ENCODE measurements at places on chromosomes 1 and 21. TPM values are rescaled to one million over a fixed set of nuclear protein-coding genes. Genes with fewer than 3 reads are reported as not detected.

Gene MXRA8
- 65.2 TPM for polyA plus RNA-seq

Gene SAMD13
- 10.4 TPM for polyA plus RNA-seq

Gene PLA2G2C
- polyA plus RNA-seq = 0.05 TPM

Gene S100A7
- not detected for polyA plus RNA-seq

Gene CFHR5
- polyA plus RNA-seq = not detected

Gene ERG
- polyA plus RNA-seq = 16.4 TPM

Gene CCDC185
- not detected for polyA plus RNA-seq

Gene GPA33
- 0.22 TPM for polyA plus RNA-seq

Gene EPHA10
- polyA plus RNA-seq = not detected

Gene SYTL1
- polyA plus RNA-seq = 0.49 TPM

Gene OR2T29
- polyA plus RNA-seq = not detected

Gene FCGR1A
- 1.9 TPM for polyA plus RNA-seq

Gene CRABP2
- polyA plus RNA-seq = 349 TPM

Gene PLA2G2A
- 0.57 TPM for polyA plus RNA-seq

Gene RNF207
- 28.1 TPM for polyA plus RNA-seq

Gene C4BPB
- 0.18 TPM for polyA plus RNA-seq

Gene MFAP2
- polyA plus RNA-seq = 78.6 TPM

Gene CFHR2
- not detected for polyA plus RNA-seq

Gene GBP4
- 4.9 TPM for polyA plus RNA-seq

Gene DIO1
- polyA plus RNA-seq = 0.37 TPM

Measured in forelimb muscle (tissue), 1 donor.